ENCODE measurements at places on chromosomes 3 and 15. TPM values are rescaled to one million over a fixed set of nuclear protein-coding genes. Genes with fewer than 3 reads are reported as not detected.

The GLCE gene
- 3.0 TPM for total RNA-seq

The LRRC3B gene
- total RNA-seq, result not detected

The SEMA3B gene
- total RNA-seq, result 0.30 TPM

The DUOXA2 gene
- total RNA-seq, result not detected

The SCAANT1 gene
- not detected for total RNA-seq

The U2SURP gene
- total RNA-seq, result 144 TPM

All from T-helper 2 cell treated with Interferon-gamma antibody and Interleukin-4, amounts not matched to agents 100 ng/mL and 5 ng/mL, for 36 hours (primary cell).